ENCODE measurements at places on chromosomes 13 and 19. TPM values are rescaled to one million over a fixed set of nuclear protein-coding genes. Genes with fewer than 3 reads are reported as not detected.
A peak's percentile ranks its signal among the peaks of the same experiment; 100 is the strongest.

- DNase-seq = peak; percentile 96
Measured at GRCh38 chr19:7862413-7862951, 11.7 kb downstream of the PRR36 start.

- DNase-seq = no peak
Measured at GRCh38 chr13:114303700-114304327, 10.5 kb upstream of the CHAMP1 start.

DNA sequence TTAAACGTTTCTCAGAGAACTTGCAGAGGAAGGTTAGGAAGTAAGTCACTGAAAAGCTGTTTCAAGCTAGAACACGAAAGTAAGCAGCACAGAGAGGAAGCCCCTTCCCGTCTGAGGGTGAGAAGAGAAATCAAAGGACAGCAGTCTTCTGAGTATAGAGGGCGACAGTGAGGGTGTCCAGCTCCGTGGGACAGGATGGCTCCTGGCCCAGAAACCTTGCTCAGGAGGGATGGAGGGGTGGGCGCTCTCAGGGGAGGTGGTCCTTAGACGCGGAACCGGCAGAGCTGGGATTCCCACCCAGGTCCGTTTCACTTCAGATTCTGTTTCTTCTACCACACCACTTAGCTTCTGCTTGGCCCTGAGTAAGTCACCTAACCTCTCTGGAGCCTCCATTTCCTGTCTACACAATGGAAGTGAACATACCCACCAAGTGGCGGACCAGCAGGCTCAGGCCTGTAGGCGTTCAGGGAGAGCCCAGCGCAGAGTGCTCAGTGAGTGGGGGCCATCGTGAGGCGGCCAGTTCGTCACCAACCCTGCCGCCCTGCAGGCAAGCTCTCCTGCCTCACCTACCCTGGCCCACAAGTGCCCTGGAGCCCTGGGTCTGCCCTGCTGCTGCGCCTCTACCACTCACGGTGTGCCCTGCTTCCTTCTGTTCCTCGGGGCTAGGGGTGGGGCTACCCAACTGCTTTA lies 5.5 kb upstream of the RSPH6A start:
- DNase-seq = no peak

- DNase-seq = peak; percentile 54
Measured at GRCh38 chr19:17281391-17282304, at the start of gene ANKLE1. ANKLE1 (plus strand) TSS chr19:17281901; CDS start chr19:17281921, 20 bp downstream.

DNA sequence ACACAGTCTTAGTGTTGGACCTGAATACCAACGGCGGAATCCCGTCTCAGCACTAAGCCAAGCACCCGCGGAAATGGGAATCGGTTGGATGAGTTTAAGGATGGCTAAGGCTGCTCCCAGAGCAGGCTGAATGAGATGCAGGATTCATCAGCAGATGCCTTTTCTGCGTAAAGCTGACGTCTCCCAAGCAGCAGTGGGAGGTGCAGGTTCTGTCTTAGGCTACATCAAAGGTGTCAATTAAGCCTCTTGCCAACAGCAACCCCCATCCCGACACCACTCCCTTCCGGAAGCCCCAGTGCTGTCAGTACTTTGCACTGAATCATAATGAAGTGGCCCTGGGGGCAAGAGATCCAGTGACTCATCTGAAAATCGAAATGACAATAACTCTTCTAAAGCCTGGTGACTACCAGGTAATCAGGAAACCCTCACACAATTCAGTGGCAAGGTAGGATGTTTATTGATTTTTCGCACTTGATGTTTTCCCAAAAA lies 275.6 kb downstream of the DCLK1 start:
- DNase-seq = peak; percentile 48

- DNase-seq = no peak
Measured at GRCh38 chr19:41543582-41543981, 32.4 kb upstream of the CEACAM21 start.

GRCh38 chr13:78078168-78078567 lies 159.5 kb upstream of the EDNRB start:
- DNase-seq = no peak

- DNase-seq = no peak
Measured at GRCh38 chr13:34019870-34020269, 201.9 kb downstream of the RFC3 start.

DNA sequence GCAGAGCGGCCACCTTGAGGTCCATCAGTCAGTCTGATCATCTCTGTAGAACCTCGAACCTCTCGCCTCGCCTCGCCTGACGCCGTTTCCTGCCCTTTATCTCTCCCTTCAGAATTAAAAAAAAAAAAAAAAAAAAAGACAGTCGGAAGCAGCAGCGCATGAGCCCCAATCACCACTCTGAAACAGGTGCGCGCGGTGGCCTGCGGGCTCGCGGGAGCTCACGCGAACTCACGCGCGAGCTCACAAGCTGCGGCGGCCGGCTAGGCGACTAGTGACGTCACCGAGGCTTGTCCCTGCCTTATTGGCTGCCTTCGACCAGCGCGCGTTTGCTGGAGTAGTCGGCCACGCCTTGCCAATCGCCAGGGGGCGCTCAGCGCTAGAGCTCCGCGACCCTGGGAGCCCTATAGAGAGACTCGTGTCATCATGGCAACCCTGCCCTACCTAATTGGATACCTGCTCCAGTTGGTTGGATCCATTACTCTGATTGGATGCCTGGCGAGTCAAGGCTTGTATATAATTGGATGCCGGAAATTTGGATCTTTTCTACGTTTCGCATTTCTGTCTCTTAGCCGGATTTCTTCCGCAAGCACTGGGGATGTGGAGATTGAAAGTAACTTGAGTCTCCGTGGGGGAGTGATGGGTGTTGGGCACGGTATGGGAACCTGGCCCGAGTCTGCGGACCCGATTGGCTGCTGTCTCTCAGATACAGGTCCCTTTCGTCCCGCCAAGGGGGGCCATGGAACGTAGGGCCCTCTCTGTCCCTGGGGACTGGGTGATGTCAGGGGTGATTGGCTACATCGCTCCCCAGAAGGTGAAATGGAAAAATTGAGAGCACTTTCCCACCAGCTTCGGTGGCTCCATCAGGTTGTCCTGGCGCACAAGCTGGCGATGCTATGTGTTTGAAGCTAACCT lies 31.6 kb downstream of the SYT3 start:
- peak; percentile 97 for DNase-seq

DNA sequence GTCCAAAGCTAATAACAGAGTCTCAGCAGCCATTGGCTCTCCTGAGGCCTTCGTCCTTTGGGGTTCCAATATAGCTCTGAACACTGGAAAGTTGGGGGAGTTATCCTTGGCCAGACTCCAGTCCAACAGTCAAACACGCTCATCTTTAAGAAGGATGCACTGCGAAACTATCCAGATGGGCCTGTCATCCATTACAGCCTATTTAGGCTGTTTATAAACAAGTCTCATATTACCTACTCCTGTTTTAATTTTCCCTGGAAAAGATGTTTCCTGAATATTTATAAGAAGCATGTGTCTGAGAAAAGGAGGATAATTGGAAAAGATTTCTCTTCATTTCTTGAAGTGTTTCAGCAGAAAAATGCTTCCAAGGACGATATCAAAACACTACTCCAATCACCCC lies 170.7 kb downstream of the DCT start:
- no peak for DNase-seq

DNA sequence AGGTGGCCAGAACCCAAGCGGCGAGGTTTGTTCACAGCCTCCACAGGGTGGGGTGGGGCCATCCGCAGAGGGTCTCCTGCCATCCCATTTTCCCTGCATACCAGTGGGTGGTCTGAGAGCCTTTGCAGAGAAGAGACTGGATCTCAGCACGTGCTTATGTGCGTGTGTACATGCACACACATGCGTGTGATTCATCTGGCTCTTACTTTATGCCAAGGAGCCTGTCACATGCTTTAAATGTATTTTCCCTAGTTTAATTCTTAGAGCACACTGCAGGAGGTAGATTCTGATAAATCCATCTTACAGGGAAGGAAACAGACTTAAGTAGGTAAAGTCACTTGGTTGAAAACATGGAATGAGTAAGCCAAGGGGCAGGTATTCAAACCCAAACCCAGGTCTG lies 47.1 kb downstream of the CAPN12 start:
- DNase-seq = no peak

DNA sequence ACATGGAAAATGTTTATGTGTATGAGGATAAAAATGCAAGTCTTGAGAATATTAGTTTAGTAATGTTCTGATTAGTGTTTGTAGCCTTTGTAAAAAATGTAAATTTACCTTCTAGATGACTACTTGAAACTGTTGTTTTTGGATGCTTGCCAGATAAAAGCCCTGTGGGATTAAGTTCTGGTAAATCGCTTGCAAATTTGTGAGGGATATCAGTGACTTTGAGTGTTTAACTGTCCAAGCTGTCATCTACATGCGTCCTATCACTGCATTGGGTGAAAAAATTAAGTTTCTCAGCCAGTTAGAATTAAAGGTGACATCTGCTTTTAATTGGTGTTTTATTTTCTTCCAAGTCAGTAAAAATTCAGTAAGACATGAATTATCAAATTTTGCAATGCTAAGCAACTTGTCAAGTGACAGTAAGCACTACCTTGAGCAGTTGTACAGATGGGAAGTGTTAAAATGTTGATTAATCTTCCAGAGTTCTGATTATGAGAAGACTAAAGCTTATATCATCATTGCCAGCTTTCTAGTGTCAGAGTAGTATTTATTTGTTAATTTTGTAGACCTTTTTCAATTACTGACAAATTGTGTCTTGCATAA lies 88.0 kb downstream of the PCCA start:
- DNase-seq = peak; percentile 30

GRCh38 chr19:48618278-48618915 lies 581 bp downstream of the RPL18 start:
- DNase-seq = no peak

DNA sequence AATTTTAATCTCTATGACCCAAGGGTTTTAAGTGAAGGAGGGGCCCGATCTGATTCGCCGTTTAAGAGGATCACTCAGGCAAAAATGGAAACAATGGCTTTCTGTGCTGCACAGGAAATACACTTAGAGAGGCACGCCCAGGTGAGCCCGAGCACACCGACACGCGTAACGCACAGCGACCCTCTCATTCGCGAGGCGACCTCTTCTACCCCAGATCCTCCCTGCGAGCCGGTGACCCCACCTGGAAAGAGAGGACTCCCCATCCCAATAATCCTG lies 216 bp downstream of the SH2D3A start:
- DNase-seq = peak; percentile 34

GRCh38 chr13:36837354-36838092 lies 18.5 kb downstream of the RFXAP start:
- no peak for DNase-seq

GRCh38 chr19:28556371-28556770 lies 656.6 kb downstream of the UQCRFS1 start:
- DNase-seq = no peak

- peak; percentile 18 for DNase-seq
Measured at GRCh38 chr13:110575322-110576069, 14.0 kb upstream of the RAB20 start.

DNA sequence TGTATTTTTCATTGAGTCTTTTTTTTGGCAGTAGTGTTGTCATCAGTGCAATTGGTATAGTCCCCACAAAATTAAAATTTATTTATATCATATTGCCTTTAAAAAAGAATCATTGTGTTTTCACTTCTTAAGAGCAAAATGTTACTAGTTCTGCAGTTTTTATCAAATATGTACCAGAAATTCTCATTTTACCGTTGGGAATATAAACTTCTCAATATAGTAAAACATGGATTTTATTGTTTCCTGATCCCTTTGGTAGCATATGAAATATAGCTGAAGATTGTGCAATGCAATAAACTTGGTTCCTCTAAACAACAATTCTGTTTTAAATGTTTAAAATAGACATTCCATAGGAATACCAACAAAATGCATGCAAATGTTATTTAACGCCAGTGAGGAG lies 306.5 kb upstream of the PCDH20 start:
- DNase-seq = no peak

DNA sequence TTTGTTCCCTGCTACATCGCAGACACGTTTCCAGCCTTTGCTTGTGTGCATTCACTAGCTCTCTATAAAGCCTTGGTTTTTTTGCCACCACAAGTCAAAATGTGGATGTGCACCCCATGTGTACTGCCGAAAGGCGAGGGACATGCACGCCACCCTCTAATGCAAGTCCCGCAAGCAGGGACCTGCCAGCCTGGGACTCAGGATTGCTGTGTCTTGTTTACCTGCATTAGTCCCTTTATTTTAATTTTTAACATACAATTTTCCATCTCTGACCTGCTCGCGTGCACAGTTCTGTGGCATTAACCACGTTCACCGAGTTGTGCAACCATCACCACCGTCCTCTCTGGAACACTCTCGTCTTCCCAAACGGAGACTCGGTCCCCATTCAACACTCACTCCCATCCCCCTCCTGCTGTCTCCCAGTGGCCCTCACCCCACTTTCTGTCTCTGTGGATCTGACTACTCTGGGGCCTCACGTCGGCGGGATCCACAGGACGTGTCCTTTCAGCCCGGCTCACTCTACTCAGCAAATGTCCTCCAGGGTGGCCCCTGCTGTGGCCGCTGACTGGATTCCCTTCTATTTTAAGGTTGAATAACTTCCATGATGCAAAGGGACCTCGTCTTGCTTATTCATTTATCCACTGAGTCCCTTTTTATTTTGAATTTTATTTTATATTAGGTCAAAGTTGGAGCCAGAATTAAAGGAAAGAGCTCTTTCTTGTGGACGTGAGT lies 58.4 kb downstream of the RASA3 start:
- no peak for DNase-seq

DNA sequence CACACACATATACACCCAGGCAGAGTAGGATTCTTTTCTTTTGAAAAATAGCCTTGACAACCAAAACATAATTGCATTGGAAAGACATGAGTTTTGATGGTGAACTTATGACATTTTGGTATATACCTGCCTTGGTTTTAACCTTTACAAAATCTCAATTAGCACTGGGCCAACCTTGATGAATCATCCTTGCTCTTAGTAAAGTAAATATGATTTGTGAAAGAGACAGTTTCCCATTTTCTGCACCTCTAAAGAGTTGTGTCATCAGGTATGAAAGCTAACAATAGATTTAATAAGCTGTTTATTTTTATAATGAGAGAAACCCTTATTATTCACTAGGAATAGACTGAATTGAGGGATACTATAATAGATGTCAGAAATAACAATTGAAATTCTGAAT lies 15.7 kb upstream of the ENOX1 start:
- DNase-seq = no peak

- DNase-seq = no peak
Measured at GRCh38 chr19:48950830-48951519, 3.7 kb upstream of the BAX start.

- no peak for DNase-seq
Measured at GRCh38 chr13:110876609-110877008, 38.3 kb downstream of the ANKRD10 start.

The GRK1 gene
- 0.40 TPM for total RNA-seq

The NFIX gene
- total RNA-seq = 0.06 TPM

The CGB5 gene
- not detected for total RNA-seq

The LRCH1 gene
- 3.3 TPM for total RNA-seq

The EID2 gene
- total RNA-seq = 23.5 TPM

The ZNF761 gene
- 17.9 TPM for total RNA-seq
